Chondrocyte (in vitro differentiated cells): ENCODE measurements at places on chromosomes 6 and 20.

GRCh38 chr6:39646751-39647420 is 78.3 kb downstream of the KIF6 start:
- DNase-seq: no peak

GRCh38 chr6:52641388-52641787 is 29.5 kb upstream of the TMEM14A start:
- no peak for DNase-seq

GRCh38 chr20:62804021-62804626 is 511 bp upstream of the OGFR start:
- DNase-seq: no peak

DNA sequence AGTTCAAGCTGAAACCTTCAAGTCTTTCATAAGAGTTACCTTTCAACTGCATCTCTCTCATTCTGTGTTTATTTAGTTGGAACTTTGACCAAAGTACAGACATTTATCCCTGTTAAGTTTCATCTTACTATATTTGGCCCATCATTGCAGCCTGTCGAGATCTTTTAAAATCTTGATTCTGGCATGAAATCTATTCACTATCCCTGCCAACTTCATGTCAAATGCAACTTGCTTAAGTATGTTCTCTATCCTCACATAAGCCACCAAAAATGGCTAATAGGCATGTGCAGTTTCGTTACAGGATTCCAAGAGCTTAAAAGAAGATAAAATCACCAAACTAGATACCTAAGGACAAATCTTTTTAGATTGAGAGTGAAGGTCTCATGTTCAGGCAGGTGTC is 117.5 kb upstream of the KCNQ5 start:
- no peak for DNase-seq

GRCh38 chr20:41191562-41192500 is 54.5 kb downstream of the PLCG1 start:
- DNase-seq: peak; percentile 26

DNA sequence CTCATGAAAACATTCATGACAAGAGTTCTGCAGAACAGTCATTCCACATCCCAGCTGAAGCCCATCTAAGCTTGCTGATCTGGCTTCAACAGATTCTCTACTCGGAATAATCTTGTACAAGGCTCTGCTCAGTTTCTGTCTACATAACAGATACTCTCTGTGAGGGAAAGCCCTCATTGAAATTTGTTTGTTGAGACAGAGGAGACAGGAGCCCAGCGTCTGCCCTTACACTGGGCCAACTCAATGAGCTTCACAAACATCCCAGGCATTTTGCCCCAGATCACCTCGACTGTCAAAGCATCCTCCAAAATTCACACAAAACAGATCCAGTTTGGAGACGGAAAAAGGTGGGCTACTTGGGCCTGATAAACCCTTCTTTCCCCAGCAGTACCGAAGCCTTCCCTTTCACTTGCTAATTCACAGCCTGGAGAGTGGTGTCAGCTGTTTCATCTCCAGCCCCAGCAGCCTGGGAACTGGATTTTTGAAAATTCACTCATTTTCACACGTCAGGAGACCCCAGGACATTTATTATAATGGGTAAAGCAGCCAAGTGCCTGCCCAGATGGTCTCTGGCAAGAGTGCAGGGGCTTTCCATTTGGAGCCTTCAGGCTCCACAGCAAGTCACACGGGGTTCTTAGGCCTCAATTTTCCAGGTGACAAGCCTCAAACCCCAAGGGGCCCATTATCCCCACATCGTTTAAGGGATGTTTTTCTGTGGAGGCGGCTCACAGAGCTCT is 7.3 kb downstream of the CCDC167 start:
- DNase-seq: no peak

DNA sequence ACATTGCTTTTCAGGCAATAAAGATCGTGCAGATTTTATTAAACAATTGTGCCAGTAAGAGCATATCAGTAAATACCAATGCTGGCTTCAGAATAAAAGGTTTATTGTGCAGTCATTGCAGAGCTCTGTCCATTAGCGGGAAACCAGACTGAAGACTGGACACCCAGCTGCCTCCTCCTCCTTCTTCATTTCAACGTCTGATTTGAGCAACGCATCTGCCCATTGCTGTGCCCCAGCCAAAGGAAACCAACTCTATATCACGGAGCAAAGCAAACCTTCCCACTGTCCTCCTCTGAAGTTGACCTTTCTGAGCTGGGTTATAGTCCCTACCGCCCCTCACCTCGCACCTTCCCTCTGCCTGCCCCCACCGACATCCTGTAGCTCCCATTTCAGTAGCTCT is 80.8 kb downstream of the SLC22A23 start:
- DNase-seq: no peak

GRCh38 chr6:112300896-112301295 is 46.2 kb upstream of the RFPL4B start:
- no peak for DNase-seq

DNA sequence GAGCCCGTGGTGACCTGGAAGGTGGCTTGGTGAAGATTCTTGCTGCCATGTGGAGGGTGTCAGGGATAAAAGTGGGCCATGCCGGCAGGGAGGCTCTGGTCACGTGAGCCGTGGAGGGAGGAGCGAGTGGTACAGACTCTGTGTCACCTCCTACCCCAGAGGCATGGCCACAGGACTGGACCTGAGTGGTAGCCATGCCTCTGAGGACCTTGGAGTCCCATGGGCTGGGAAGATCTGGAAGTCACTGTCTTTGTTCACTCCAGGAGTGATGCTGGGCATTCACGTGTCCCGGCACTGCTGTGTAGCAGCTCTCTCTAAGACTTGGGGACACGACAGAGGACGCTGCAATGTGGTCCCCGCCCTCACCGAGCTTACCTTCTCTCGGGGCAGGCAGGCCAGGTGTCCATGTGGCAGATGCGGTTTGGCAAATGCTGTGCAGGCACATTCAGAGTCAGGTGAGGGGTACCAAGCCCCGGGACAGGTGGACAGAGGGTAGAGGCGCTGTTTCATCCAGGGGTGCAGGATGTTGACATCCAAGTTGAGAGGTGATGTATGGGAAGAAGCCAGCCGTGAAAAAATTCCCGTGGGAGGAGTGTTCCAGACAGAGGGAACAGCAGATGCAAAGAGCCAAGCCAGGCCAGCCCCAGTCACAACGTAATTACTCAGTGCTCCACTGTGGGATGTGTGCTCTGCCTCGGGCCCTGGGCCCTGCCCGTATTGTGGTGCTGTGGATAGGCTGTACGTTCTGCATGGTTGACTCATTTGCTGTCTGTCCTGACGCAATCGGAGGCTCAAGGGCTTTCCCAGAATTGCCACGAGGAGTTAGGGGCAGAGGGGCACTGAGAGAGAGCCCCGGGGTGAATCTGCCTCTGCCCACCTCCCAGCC is 307.8 kb downstream of the TAF4 start:
- DNase-seq: peak; percentile 82

DNA sequence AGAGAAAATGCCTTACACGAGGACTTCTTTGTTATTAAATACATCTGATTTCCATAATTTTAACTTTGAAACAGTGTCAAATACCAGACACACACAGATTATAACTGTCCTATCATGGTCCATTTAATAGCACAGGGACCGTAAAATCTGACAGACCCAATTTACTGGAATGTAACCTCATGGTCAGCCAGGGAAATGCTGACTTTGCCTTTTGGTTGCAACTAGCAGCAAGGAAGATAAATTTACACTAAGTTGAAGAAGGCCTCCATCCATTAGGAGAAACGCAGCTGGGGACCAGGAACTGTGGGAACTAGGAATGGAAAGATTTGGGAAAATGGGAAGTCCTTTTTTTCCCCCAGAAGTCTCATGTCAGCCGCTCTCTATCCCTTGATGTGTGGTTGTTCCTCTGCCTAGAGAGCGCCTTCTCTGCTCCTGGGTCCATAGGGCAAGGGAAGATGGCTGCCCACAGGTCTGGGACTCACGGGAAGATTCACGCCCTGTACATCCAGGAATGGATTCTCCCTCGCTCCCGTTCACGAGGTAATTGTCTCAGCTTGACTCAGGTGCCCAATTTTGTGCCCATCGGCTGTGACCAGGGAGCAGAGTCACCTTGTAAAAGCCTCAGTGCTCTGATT is 74.6 kb upstream of the L3MBTL3 start:
- DNase-seq: no peak

DNA sequence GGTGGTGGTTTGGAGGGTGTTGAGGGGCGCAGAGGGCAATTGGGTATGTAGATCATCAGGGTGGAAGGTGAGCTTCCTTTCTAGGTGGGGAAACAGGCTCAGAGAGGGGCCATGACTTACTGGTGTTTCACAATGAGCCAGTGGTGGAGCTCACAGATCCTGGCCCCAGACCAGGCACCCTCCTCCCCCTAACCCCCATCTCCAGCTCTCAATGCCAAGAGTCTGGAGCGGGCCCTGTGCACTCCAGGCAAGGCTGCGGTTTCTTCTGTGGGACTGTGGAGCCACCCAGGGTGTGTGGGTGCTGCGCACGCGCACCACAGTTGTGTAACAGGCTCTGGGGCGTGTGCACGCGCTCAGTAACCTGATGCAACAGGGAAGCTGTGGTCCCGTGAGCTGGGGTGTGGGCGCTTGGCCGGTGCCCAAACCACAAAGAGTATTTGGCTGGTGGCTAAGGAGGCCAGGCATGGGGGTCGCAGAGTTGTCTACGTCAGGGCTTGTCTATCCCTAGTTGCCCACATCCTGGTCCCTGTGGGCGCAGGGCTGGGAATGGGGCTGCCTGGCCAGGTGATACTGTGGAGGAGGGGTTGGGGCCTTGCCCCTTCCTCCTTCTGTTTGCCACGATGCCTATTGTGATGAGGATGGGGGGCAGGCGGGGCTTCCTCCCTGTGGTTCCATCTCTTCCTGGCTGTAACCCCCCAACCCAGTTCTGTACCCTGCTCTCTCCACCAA is 37.5 kb upstream of the MRPS18A start:
- DNase-seq: peak; percentile 79

DNA sequence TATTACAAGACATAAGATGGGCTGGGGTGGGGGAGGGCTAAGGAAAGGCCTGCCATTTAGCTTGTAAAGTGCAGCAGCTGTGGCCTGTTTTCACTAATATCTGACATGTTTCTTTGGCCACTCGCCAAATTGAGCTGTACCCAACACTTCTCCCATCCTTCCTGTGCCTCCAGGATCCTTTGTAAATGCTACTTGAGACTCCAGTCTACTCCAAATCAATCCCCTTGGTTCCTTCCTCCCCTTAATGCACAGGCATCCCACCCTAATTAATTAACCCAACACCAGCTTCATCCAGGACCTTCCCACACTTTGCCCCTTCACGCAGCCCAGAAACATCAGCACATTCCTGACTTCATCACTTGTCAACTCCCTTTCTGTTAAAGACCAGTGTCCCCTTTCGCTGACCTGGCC is 55.0 kb upstream of the TCF21 start:
- no peak for DNase-seq
